Diencephalon (tissue), 1 donor: ENCODE measurements at places on chromosomes 1 and 21. TPM values are rescaled to one million over a fixed set of nuclear protein-coding genes. Genes with fewer than 3 reads are reported as not detected.

TRNP1 gene
- total RNA-seq = 23.3 TPM

KIAA0040 gene
- total RNA-seq = 1.2 TPM

BCL2L15 gene
- 0.69 TPM for total RNA-seq

AMY1A gene
- total RNA-seq = not detected
